Activated CD4-positive, alpha-beta T cell treated with anti-CD3 and anti-CD28 coated beads, Interleukin-2, amount 50 U/mL, for 24 hours (primary cell): ENCODE measurements at places on chromosomes 2 and 18.

DNA sequence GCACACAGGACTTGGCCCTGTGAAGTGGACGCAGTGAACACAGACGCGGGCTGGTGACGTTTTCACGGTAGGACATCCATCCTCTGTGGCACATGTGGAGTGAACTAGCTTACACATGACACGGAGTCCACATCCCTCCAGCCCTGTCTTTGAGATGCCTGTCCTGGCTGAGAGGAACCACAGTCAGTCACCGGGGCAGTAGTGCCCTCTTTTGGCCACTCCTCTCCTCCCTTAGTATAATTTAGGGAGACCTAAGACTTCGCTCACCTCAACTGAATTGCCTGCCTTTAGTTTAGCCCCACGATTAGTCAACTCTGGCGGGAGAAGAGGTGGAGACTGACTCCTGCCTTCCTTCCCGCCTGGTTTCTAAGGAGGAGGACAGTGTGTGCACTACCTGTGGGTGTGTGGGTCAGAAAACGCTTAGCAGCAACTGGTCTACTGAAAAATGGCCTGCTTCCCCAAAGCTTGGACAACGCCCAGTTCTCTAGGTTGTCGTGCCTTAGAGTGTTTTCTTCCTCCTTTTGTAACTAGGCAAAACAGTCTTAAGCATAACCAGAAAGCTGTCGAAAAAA lies 70.6 kb downstream of the MBP start:
- DNase-seq: no peak

- no peak for DNase-seq
Observed at GRCh38 chr2:17682098-17682857, 71.3 kb downstream of the SMC6 start.

DNA sequence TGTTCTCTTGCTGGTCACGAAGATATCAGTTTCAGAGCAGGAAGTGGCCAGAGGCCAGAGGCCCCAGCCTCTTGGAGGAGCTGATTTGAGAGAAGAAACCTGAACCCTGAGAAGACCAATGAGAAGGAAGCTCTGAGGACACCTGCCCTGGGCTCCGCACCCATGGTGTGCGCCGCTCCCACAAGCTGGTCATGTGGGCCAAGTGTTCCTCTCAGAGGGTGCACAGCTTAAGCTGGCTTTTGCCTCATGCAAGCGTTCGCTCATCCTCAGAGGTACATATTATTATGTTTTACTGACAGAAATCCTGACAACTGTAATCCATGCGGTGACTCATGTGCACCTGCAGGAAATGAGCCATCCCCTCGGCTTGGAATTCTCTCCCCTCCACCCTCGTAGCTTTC lies 316.1 kb upstream of the MYT1L start:
- no peak for DNase-seq

DNA sequence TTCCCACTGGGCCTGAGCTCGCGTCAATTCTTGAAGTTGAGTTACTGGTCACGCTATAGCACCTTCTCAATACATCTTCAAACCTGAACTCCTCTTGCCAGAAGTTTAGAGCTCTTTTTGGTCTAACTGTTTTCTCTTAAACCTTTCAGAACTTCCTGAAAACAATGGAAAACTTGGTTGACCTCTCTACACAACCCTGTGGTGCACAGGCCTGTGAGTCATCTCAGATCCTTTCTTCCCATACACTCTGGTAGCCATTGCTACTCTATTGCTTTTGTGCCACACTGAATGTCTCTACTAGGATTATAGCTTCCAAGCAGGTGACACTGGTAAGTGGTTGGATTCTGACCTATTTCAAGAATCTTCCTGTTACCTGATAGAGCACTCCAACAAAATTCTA lies 321.5 kb upstream of the FSIP2 start:
- DNase-seq: no peak

GRCh38 chr2:138722316-138722715 lies 57.9 kb downstream of the NXPH2 start:
- DNase-seq: no peak

GRCh38 chr18:76388261-76388660 lies 106.8 kb downstream of the ZNF516 start:
- DNase-seq: no peak

GRCh38 chr2:72457801-72458516 lies 310.3 kb upstream of the CYP26B1 start:
- no peak for DNase-seq

DNA sequence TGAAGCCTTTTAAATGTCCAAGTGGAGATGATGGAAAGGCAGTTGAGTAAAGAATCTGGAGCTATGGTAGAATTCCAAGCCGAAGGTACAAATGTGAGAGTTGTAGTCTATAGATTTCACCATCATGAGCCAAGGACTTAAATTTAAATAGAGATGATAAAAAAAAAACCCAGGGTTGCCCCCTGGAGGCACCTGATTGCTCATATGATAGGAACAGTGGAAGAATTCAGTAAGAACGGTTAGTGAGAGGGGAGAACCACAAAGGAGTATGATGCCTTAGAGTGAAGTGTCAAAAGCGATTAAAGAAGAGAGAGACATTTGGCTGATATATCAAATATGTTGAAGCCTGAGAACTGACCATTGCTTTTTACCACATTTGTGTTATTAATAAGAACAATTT lies 11.9 kb downstream of the NYAP2 start:
- DNase-seq: no peak

DNA sequence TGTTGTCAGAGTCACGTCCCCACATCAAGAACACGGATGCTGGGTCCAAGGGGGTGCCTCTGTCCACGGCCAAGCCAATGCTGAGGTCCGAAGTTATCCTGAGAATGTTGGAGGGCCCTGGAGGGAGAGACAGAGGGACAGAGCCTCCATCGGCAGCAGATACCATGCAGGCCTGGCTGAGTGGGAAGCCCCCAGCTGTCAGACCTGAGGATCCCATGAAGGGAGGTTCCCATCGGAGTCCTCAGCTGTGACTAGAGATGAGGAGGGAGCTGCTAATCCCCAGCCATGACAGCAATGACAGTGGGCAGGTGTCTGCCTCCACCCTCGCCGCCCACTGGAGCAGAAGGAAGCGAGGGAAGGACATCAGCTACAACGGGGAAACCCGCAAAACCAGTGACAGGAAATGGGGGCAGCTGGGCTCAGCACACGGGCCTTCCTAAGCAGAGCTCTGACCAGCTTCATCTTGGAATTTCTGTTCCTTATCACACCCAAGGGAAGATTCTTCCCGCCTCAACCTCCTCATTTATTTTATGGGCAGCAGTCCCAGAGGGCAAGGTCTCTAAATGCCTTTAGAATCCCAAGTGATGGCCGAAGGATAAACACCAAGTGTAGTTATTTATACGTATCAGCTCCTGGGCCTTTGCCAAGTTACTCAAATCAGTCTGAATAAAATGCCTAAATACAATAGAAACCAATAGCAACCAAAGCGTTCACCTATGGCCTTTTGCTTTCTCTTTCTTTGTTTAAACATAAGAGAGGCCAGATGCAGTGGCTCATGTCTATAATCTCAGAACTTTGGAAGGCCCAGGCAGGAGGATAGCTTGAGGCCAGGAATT lies 32.2 kb downstream of the FAM178B start:
- no peak for DNase-seq

- DNase-seq: no peak
Observed at GRCh38 chr2:74836675-74837401, 2.9 kb downstream of the HK2 start.
